ENCODE measurements at places on chromosomes 2 and 18.
A peak's percentile ranks its signal among the peaks of the same experiment; 100 is the strongest.

DNA sequence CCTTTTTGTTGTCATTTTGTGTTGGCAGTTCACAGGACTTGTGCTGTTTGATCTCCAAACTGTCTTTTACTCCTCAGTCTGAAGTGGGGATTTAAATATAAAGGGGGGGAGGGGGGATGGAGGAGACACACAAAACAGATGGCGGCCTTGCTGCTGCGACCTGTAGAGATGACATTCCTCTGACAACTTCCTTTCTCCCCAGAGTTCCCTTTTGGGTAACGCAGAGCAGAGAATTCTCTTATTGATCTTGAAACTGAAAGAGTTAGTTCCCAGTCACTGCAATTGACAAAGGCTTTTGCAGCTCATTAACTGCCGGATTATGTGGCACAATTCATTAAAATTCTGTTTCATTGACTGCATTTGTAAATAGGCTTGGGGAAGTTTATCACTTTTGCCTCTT lies 279.3 kb downstream of the TSN start:
- no peak for DNase-seq

DNA sequence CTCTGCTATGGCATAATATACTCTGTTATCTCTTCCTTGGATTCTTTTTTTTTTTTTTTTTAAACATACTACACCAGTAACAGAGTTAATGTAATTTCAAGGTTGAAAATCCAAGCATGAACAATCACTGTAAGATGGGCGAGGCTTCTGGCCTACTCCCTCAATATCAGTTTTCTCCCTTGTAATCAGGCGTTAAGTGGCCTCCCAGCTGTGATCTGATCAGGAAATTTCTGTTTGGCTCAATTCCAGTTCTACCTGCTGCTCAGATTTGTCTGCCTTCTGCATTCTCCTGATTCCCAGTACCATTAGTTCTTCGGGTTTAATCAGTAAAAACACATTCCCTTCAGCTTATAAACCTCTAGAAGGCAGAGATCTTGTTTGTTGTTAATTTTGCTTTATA lies 18.6 kb downstream of the PRKD3 start:
- no peak for DNase-seq

GRCh38 chr2:1997409-1997808 lies 253.1 kb upstream of the PXDN start:
- DNase-seq, result no peak

DNA sequence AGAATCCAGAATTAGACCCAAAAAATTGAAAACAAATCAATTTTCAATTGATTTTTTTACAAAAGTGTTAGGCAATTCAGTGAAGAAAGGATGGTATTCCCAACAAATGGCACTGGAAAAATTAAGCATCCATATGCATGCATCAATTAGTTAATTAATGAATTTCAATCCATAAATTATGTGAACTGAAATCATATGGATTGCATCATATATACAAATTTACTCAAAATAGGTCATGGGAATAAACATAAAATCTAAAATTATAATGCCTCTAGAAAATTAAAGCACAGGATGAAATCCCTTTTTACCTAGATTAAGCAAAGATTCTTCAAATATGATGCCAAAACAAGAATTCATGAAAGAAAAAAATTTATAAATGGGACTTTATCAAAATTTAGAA lies 213.9 kb upstream of the KLHL29 start:
- DNase-seq, result no peak

DNA sequence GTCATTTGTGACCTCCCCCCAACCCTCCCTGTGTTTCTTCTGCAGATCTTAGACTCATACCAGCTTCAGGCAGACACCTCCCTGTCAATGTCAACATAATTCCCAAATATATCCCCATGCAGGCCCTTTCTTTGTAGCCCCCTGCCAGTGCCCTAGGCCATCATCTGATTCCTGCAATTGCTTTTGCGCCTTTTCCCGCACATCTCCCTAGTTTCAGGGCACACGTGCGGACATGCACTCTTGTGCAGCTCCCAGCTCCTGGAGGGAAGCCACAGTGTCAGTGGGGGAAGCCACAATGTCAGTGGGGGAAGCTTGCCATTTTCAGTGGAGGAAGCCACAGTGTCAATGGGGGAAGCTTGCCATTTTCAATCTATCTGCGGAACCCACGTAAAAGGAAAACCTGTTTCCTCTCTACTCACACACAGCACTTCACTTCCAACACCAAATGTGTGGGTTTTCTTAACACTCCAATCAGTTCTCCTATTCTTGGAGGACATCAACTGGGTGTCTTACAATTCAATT lies 256.4 kb downstream of the ACKR3 start:
- DNase-seq, result no peak

DNA sequence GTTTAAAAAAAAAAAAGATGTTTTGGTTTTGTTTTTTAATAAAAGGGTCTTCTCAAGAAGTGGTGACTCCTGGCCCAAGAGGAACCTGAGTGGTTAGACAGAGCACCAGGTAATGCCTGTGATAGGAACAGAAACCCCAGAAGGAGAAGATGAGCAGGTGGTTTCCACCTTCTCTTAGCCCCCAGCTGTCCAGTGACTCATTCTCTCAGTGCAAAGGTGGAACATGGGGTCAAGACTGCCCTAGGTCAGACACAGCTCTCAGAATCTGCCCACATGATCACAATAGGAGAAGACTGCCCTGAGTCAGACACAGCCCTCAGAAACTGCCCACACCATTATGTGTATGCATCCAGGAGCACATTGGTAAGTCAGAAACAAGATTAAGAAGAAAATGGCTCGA lies 61.8 kb downstream of the TBC1D8 start:
- DNase-seq, result peak; percentile 3

DNA sequence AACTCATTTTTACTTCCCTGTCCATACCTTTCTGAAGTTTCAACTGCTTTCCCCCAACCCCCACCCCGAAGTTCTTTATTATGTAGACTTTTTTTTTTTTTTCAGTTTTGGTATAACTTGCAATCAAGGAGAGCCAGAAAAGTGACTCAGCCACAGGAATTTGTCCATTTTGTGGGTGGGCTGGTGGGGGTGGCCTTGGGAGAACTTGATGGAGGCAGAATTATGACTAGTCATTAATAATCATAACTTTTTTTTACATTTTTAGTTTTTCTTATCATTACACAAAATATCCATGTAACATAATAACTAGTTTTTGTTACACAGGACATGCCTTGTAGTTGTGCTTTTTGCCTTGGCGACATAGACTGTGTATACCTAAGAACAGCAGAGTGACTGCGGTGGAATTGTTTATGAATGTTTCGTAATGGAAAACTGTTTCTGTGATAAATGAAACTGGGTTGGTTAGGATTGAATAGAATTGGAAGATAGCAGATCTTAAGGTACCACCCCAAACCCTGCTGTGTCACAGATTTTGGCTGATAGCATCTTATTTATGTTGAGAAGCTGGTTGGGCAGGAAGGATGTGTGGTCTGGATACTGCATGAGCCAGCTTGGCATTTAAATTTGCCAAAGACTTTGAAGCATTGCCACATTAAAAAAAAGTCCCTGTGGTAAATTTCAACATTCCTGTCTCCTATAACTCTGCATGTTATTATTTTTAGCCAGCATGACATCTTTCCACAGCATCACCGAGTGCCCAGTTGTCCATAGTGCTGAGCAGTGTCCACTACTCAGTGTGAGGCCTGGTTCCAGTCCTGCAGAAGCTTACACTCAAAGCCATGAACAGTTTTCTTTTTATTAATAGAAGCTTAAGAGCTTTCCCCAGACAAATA lies 30.7 kb downstream of the LYPD6B start:
- no peak for DNase-seq

- no peak for DNase-seq
These were observed 354.3 kb downstream of the AKAIN1 start for GRCh38 chr18:4842751-4843150.

DNA sequence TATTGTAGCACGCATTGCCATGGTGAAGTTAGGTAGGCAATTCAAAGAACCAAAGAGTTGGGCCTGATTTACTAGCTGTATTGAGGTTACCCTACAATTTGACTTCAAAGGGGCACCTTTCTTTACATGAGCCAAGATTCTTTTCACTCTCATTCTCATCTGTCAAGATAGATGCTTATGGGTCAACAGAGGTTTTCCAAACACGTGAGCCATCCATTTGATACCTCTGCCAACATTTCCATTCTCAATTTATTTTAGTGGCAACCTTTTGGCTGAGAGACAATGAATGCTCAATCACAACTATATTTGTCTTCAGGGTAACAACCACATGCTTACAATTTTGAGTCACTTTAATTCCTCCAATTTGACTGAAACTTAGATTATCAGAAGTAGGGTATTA lies 370.6 kb upstream of the CDH20 start:
- DNase-seq, result no peak

DNA sequence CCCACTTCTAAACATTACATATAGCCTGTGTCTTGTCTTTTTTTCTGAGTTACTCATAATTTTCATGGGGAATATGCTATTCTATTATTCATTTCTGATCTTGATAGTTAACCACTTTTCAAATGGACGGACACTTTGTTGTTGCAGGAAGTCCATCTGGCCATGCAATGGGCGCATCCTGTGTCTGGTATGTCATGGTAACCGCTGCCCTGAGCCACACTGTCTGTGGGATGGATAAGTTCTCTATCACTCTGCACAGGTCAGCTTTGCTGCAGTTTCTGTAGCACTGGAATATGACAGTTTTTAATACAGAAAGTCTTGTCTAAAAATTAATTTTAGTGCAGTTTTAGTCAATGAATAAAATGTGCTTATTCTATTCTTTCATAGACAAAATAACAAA lies 3.3 kb downstream of the G6PC2 start:
- no peak for DNase-seq

DNA sequence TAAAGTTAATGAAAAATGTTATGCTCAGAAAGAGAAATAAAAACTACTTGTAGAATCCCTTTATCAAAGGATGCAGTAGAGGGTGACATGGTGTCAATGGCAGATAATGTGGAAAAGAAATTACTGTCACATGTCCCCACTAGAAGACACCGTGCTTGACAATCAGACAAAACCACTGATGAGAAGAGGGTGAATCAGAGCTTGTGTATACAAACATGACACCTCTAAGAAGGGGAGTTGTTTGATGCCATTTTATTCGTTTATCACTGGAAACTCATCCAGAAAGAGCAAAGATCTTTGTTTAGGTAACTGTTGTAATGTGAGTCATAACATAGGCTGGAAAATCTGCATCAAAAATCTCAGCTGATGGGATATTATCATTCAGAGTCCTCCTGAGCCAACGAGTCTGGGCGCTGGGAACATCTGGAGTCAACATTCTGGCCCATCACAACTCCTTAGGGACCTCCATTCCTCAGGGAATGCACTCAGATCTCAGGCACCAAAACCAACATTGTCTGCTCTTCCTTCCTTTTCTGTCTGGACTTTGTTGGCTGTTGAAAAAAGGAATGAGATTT lies 49.5 kb upstream of the RAB12 start:
- no peak for DNase-seq

Measured in stimulated activated CD8-positive, alpha-beta memory T cell treated with anti-CD3 and anti-CD28 coated beads, Interleukin-2, amount 100 ng/mL, for 48 hours (primary cell).